Airway epithelial cell (primary cell): ENCODE measurements at places on chromosomes 12 and 14. TPM values are rescaled to one million over a fixed set of nuclear protein-coding genes. Genes with fewer than 3 reads are reported as not detected.

The IL31 gene
- not detected in 2 replicates for total RNA-seq

The SERPINA9 gene
- total RNA-seq, result not detected in 2 replicates

The PRMT5 gene
- 63.0 and 97.8 TPM in 2 replicates for total RNA-seq

The DIO2 gene
- under 0.01 TPM in 1 of 2 replicates, not detected in the other for total RNA-seq
